ENCODE measurements at places on chromosomes 11 and 22. TPM values are rescaled to one million over a fixed set of nuclear protein-coding genes. Genes with fewer than 3 reads are reported as not detected.

DNA sequence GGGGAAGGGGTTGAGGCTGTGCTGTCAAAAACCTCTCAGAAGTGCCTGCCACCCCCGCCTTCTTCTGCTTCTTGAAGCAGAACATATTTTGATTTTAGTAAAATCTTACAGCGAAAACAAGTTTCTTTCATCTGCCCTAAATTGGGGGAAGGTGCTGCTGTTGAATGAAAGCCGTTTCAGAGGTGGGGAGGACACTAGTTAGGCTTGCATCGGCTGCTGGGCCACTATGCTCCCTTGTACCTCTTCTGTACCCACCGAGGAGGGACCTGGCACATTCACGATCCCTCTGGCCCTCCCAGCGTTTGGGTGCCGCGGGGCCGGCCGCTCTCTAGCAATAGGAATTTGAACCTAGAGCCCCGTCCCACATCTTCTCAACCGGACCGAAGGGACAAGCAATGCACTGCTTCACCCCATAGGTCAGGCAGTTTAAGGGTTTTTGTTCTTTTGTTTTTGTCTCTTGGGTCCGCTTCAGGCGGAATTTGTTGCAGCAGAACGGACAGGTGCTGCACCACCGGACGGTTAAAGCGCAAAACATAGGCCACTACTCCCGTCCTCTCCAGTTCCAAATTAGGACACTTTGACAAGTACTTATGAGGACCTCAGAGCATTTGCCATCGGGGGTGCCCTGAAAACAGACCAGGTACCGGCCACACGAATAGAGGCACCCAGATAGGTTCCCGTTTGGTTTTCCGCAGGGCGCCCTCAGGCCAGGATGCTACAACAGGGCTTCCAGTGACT lies 5.6 kb downstream of the SLC6A5 start:
- no peak for DNase-seq

Gene LRRC10B
- not detected for total RNA-seq

DNA sequence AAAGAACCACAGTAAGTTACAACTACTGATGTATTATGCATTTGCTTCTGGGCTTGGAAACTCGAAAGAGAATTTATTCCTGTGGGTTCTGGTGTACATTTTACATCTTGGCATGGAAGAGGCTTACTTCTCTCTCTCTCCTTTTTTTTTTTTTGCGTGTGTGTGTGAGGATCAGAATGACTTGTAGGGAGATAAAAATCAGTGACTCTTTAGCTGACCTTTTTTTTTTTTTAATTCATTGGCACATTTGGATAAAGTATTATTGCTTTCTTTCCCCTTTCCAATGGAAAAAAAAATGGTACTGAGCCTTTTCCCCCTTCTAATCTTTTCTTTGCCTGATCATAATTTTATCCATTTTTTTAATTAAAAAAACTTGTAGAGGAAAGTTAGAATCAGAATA lies 43.5 kb downstream of the EXT2 start:
- no peak for DNase-seq

GRCh38 chr11:34280945-34281872 lies 76.6 kb downstream of the ABTB2 start:
- DNase-seq, result no peak

GRCh38 chr11:24574461-24574860 lies 77.6 kb downstream of the LUZP2 start:
- DNase-seq, result no peak

Gene RBMXL2
- total RNA-seq, result not detected

- no peak for DNase-seq
Measured at GRCh38 chr11:61104963-61105362, 2.7 kb downstream of the CD5 start.

Gene RAG2
- total RNA-seq, result not detected

Gene RPL27A
- total RNA-seq, result 1,154 TPM

Gene GUCY1A2
- not detected for total RNA-seq

Gene ANO9
- total RNA-seq, result 22.2 TPM

Gene SCUBE1
- total RNA-seq, result 0.23 TPM

DNA sequence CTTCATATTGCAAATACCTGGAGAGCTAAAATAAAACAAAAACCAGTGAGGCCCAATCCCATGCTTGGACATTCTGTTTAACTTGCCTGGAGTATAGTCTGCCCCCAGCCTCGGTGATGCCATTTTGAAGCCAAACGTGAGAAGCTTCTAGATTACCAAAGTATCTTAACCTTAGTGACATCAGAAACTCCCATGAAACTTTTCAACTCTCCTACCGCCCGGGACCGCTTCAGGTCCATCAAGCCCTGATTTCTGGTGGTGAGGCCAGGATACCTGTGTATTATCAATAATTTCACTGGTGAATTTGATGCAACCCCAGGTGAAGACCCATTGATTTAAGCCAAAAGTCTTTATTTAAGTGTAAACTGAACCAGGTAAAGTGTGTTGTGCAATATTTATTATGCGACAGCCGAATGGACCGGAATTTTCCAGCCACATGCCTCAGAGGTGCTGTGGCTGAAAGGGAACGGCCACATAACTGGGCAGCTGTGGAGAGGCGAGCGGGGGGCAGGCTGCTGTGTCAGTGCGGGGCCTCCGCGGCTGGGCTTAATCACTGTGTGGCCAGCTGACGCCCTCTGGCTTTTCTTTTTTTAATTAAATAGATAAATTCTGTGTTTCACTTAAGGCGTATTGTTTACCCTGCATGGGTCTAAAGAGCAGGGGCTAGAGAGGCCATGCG lies 385.5 kb upstream of the B3GAT1 start:
- DNase-seq, result no peak

- no peak for DNase-seq
Measured at GRCh38 chr11:125148743-125149142, 15.8 kb upstream of the PKNOX2 start.

Gene OR6T1
- not detected for total RNA-seq

GRCh38 chr11:111635706-111636045 lies 33.4 kb downstream of the SIK2 start:
- DNase-seq, result no peak

Gene RTN4R
- total RNA-seq, result 3.2 TPM

GRCh38 chr22:38649841-38650522 lies 6.2 kb downstream of the FAM227A start:
- no peak for DNase-seq

Gene SLC29A2
- 8.1 TPM for total RNA-seq

- no peak for DNase-seq
Measured at GRCh38 chr11:34212566-34212965, 107.1 kb downstream of the NAT10 start.

Gene PLAAT2
- total RNA-seq, result 0.52 TPM

Gene SERPING1
- 0.68 TPM for total RNA-seq

DNA sequence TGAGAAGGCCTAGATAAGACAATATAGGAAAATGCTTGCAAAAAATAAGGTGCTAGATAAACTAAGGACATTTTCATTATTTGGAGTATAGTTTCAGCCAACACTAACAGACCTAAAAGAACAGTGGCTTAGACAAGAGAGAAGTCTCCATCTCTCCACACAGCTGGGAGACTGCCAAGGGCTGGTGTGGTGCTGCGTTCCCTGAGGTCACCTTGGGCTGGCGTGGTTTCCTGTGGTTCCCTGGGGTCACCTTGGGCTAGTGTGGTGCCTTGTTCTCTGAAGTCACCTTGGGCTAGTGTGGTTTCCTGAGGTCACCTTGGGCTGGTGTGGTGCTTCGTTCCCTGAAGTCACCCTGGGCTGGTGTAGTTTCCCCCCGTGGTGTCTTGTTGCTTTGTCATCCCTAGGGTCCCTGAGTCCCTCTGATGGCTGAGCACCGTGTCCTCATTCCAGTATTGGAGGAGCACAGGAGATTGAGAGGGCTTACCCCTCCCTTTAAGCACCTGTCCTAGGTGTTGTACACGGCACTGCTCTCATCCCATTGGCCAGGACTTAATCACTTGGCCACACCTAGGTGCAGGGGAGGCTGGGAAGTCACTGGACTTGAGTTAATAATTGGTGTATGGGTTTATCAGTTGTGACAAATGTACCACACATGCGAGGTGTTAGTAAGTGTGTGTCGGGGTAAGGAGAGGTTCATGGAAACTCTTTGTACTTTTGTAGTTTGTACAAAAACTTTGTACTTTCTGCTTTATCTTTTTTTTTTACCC lies 14.9 kb downstream of the SAMM50 start:
- DNase-seq, result no peak

GRCh38 chr22:43884600-43885318 lies 7.1 kb downstream of the PNPLA5 start:
- peak; percentile 59 for DNase-seq

DNA sequence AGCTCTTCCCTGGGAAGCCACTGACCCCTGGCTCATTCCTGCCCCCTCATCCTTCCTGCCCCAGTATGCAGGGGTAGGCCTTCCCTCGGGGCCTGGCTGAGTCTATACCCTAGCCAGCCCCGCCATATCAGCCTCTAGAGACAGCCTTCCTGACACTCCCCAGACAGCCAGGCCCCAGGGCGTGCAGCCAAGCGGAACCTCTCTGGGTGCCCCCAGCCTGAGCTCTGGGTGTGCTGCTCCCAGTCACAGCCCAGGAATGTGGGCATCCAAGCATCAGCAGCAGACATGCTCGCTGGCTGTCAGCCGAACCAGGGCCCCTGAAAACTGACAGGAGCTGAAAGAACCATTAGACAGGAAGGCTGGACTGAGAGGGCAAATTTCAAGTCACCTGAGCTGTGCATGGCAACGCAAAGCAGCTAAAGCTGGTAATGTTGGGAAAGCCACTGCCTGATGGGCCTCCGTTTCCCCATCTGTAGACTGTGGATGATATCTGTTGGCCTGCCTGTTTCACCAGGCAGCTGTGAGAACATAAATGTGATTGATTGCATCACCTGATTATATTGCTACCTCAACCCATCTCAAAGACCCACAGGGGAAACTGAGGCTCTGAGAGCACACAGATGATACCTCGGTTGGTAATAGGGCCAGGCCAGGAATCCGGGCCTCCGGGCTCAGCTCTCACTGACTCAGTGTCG lies 93.2 kb downstream of the LRRC32 start:
- no peak for DNase-seq

Gene CRKL
- 82.1 TPM for total RNA-seq

Gene APOA5
- total RNA-seq, result not detected

DNA sequence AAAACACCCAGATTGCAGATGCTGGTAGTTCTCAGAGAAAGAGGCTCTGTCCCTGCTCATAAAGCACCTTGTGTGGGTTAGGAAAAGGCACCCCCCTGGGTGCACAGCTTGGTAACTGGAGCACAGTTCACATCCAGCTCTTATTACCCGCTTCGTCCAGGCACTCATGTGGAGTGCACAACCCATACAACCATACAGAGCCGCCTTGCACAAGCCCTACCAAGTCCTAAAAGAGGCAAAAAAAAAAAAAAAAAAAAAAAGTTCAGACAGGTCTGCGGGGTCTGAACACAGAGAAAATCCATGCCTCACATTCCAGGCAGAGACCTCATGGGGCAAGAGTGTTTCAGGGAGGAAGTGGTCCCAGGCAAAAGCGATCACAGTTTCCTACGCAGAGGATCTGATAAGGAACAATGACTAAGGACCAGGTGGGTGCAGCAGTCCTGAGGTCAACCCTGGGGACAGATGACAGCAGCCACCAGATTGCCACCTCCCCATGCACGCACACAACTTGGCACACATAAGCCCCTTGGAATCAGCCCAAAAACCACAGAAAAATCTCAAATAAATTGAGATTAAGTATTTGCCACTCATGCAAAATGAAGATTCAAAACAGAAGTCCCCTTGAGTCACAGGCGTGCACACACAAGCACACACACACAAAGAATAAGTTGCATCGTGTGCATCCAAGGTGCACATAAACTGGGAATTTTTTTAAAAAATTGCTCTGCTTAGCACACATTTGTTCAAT lies 12.3 kb downstream of the MB start:
- DNase-seq, result peak; percentile 24

Gene IL17RA
- 13.3 TPM for total RNA-seq

DNA sequence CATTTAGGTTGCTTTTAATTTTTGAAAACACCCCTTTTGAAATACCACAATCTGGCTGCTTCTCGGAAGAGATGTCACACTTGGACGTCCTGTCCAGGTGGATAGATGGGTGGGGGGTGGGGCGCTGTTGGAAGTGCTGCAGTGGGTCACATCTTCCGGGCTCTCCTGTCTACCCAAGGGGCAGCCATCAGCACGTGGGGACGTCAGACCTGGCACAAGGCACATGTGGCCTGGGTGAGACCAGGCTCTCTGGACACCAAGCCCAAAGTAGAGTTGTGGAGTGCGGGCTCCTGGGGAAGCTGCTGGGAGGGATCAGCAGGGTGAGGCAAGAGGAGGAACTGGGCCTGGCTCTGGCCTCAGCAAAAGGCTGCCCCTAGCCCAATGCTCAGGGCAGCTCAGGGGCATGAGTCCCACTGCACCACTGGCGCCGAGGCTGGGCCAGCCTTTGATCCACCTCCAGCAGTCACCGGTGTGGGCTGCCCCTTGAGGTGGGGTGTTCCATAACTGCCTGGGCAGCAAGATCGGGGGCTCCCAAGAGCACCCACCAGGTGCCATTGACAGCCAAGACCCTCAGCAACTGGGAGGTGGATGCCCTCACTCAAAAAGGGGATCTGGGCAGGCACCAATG lies 68.6 kb upstream of the CCND1 start:
- no peak for DNase-seq

- DNase-seq, result no peak
Measured at GRCh38 chr11:115477410-115477809, 26.8 kb downstream of the CADM1 start.

- DNase-seq, result no peak
Measured at GRCh38 chr11:86386283-86386682, 11.6 kb downstream of the CCDC81 start.

DNA sequence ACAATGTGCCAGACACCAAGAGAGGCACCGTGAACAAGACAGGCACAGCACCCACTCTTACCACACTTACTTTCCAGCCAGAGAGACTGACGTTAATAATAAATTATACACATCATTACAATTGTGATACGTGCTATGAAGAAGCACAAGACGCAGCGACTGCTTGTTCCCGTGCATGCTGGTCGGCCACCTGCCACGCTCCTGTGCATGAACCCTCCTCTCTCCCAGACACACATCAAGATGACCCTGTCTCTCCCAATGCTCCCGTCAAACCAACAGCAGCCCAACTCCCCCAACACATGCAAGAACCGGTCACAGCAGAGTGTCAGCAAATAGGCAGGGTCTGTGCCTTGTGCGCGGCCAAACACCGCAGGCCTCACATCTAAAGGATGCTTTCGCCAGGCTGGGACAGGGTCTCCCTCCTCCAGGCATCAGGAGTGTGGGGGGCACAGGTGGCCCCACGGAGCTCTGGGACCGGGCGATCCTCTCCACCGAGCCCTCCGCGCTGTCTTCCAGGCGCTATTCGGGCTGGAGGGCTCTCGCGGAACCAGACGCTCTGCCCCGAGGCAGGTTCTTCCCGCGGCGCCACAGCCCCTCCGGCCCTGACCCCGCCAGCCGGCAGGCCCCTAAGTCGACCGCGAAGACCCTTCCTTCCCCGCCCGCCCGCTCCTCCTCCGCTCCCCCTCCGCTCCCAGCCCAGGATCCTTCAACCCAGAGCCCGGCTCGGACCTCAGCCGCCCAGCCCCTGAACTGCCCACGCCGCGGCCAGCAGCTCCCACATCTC lies 533 bp downstream of the SERGEF start:
- DNase-seq, result no peak

Gene RCOR2
- total RNA-seq, result 0.58 TPM

GRCh38 chr11:65445101-65445603 lies 22.6 kb downstream of the NEAT1 start:
- DNase-seq, result no peak

- DNase-seq, result no peak
Measured at GRCh38 chr11:63667995-63668795, 3.0 kb downstream of the ATL3 start.

- no peak for DNase-seq
Measured at GRCh38 chr11:130912552-130912951, 3.7 kb downstream of the SNX19 start.

All from activated naive CD8-positive, alpha-beta T cell treated with anti-CD3 and anti-CD28 coated beads for 36 hours (primary cell).